CD4-positive, alpha-beta T cell treated with Interleukin-6 for 4 hours (primary cell): ENCODE measurements at places on chromosomes 5 and 9.
A peak's percentile ranks its signal among the peaks of the same experiment; 100 is the strongest.

DNA sequence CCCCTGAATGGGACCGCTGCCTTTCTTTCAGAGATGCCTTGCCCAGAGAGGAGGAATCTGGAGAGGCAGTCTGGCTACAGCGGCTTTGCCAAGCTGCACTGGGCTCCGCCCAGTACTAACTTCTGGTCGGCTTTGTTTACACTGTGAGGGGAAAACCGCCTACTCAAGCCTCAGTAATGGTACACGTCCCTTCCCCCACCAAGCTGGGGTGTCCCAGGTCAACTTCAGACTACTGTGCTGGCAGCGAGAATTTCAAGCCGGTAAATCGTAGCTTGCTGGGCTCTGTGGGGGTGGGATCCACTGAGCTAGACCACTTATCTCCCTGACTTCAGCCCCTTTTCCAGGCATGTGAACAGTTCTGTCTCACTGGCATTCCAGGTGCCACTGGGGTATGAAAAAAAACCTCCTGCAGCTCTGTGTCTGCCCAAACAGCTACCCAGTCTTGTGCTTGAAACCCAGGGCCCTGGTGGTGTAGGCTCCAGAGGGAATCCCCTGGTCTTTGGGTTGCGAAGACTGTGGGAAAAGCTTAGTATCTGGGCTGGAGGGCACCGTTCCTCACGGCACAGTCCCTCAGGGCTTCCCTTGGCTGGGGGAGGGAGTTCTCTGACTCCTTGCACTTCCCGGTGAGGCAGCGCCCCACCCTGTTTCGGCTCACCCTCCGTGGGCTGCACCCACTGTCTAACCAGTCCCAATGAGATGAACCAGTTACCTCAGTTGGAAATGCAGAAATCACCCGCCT, 171.2 kb downstream of the CWC27 start:
- DNase-seq = no peak

DNA sequence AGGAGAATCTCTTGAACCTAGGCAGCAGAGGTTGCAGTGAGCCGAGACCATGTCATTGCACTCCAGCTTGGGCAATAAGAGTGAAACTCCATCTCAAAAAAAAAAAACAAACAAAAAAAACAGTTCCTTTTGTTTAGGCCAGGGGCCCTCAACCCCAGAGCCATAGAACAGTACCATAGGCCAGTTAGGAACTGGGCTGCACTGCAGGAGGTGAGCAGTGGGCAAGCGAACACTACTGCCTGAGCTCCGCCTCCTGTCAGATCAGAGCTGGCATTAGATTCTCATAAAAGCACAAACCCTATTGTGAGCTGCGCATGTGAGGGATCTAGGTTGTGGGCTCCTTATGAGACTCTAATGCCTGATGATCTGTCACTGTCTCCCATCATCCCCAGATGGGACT, 49.1 kb upstream of the SUB1 start:
- no peak for DNase-seq

DNA sequence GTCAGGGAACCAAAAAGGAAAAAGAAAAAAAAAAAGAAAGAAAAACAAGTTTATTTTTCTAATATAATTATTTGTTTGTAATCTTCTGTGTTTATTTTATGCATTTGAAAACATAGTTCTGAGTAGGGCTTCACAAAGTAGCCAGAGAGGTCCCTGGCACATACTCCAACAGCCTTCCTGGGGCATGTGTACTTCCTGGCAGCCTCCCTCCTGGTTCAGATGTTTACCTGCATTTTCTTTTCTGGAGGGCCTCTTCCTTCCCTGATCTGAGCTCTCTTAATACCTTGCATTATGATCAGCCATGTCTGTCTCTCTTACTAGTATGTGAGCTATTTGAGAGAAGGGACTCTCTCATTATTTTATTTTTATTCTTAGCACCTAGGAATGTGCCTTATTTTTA, 361.8 kb downstream of the KDM4C start:
- DNase-seq = no peak

GRCh38 chr5:125612776-125613175, 810.4 kb upstream of the GRAMD2B start:
- DNase-seq = no peak

GRCh38 chr9:87406543-87407166, 91.0 kb upstream of the DAPK1 start:
- no peak for DNase-seq

- DNase-seq = no peak
Observed at GRCh38 chr9:31364171-31364570, 1020.3 kb upstream of the ACO1 start.

DNA sequence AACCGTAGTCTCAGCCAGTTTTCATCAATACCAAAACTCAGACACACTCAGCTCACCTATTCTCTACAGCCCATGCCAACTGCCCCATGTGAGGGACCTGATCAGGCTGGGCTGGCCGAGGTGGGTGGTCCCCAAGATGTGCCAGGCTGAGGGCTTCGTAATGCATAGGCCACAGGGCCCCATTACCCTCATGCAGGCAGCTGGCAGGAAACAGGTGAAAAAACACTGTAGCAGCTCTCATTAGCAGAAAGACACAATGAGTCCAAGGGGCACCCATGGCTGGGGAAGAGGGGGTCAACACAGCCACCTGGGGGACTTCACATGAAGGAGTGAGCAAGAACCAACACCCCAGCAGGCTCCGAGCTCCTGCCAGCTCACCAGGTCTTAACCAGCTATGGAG, 8.2 kb downstream of the IPPK start:
- DNase-seq = no peak

- no peak for DNase-seq
Observed at GRCh38 chr5:87551911-87552310, 139.2 kb upstream of the CCNH start.

GRCh38 chr9:90894986-90895687, 93.5 kb downstream of the SYK start:
- no peak for DNase-seq

DNA sequence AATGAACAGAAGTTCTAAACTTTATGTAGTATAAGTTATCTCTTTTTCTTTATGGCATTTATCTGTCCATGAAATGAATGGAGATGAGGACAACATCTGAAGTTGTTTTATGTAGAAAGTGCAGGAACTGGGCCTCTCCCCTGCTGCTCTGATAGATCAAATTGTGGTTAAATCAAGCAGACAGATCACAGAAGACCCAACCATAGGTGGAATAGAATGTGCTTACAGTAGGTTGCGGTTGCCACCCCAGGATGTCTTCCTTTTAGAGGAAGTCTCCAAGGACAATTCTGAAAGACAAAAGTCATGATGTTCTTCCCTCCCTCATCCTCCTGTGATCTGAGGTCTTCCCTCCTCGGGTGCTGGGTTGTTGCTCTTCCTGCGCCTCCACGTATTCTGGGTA, 12.9 kb downstream of the RASGRF2 start:
- DNase-seq = peak; percentile 56

DNA sequence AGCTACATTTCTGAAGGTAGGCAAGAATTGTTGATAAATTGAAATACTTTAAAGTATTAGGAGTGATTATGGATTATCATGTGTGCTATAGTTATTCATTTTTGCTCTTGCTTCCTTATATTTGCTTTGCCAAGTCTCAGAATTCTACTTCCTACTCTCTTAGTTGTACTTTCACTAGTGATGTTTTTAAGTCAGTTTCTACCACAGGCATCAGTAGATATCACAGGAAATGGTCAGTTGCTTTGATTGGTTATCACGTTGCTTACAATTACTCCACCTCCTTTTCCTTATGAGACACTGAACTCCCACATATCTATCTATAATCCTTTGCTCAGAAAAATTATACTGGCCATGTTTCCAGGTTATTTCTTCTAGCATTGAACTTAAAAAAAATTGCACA, 472.8 kb downstream of the DMRTA1 start:
- no peak for DNase-seq

- DNase-seq = no peak
Observed at GRCh38 chr5:182126-182525, 9.2 kb upstream of the LRRC14B start.

DNA sequence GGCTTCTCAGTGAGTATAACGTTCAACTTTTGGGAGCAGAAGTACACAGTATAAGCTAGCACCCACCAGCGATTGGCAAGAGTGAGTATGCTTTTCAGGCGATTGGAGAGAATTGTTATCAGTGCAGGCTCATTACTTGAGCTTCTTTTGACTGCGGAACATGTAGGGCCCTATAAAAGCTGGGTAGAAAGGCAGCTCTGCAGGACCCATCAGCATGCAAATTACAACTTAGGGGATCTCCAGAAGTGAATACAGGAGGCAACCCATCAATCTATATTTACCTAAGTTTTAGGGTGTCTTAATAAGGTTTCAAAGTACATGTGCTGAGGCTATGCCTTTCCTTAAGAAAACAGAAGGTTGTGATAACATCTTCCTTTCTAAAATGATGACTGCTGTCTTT, 225.0 kb downstream of the MLLT3 start:
- no peak for DNase-seq

DNA sequence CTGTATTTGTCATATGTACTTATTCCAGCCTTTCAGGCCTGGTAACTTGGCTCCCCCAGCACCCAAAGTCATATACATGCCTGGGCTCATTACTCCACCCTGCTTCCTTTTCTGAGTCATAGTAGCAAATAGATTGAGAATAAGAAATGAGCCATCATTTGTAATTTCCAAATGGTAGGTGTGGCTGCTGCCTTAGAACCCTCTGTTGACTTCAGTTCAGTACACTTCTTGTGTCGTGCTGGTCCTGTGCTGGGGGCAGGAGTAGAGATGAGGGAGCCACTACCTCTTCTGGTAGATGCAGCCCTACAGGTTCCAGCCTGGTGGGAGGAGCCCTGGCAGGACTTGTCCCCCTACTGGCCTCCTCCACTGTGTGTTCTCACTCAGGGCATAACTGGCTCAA, 11.1 kb downstream of the GM2A start:
- DNase-seq = no peak

DNA sequence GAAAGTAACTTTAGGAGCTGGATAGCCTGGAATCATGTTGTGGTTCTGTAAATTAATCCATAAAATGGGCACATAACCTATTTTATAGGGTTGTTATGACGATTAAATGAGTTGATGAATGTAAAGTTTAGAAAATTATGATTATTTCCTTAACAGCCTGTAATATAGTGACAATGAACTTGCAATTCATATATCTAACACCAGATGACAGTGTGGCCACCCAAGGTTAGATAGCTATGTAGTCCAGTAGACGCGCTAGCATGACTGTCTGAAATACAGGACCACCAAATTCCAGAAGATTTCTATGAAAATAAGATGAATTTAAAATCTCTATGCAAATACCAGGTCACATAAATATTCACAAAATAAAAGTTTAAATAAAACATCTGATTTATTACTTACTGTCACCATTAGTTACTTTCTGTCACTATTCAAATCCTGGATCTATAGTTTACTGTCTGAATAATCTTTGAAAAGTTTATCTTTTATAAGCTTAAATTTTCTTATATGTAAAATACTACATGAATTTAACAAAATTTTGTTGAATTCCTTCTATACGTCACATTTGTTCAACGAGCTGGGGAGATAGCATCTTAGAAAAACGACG, 26.1 kb upstream of the MACIR start:
- DNase-seq = peak; percentile 26

GRCh38 chr9:74277532-74277931, 219.6 kb upstream of the RORB start:
- no peak for DNase-seq

GRCh38 chr9:17280350-17281012, 145.6 kb downstream of the CNTLN start:
- no peak for DNase-seq

DNA sequence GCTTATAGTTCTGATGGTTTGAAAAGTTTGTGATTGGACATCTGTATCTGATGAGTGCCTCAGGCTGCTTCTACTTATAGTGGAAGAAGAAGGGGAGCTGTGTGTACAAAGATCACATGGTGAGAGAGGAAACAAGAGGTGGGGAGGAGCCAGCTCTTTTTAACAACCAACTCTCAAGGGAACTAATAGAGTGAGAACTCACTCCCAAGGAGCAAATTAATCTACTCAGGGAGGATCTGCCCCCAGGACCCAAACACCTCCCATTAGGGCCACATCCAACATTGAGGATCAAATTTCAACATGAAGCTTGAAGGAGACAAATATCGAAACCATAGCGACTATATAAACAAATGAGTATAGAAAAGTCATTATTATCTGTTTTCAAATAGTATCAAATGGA, 64.7 kb upstream of the PRLR start:
- no peak for DNase-seq

DNA sequence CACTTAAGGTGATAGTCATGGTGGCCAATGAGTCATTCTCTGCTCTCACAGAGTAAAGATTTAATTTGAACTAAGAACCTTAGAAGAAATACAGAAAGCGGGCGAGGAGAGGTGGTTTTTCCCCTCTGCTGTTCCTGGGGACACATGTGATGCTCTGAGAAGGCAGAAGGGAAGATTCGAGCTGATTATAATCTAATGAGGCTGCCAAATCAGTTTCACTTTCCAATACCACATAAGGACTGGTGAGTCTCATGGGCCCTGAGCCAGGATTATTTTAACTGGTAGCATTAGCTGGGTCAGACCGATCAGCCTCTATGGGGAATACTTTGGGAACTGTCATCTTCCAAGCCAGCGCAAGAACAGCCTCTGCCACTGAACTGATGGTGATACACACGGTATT, 116.5 kb downstream of the SLC1A3 start:
- no peak for DNase-seq

GRCh38 chr9:130689937-130690700, 3.5 kb upstream of the EXOSC2 start:
- DNase-seq = no peak

DNA sequence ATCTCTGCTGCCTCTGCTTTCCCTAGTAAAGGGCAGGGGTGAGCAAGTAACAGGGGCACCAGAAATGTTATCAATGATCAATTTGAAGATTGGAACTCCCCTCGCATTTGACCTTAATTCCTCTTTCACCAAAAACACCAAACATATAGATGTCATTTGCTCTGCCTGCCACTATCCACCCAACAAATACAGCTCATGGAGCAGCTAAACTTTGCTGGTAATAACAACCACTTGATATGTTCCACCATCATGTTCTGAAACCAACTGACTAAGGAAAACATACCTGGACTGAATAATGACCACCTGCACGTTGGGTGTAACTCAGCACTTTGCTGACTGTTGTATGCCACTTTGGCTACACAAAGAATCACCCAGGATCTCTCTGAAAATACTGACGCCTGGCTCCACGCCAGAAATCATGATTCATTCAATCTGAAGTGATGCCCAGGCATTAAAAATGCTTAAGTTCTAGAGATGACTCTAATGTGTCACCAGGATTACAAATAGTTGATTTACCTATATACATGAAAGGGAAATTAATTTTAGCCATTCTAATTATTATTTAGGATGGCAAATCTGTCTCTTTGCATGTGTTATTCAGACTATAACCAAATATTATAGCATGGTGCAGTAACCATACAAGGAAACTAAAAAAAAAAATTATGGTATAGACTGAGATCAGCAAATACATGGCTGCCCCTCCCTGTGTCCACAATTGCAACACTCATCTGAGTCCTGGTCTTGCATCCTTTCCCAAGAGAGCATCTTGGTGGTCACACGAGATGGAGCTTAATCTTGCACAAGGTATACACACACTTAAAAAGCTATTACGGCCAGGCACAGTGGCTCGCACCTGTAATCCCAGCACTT, 43.1 kb upstream of the TTC39B start:
- DNase-seq = peak; percentile 53
